ENCODE measurements at places on chromosomes 5 and 9. TPM values are rescaled to one million over a fixed set of nuclear protein-coding genes. Genes with fewer than 3 reads are reported as not detected.

The SCGB3A2 gene
- total RNA-seq = not detected

GRCh38 chr9:126325821-126326220 lies 808 bp upstream of the MVB12B start:
- peak overlapping the region; percentile 90 for H3K4me3 ChIP-seq
- H3K36me3 ChIP-seq = no peaks in the 10 kb centered on the region
- peaks cover 33% of the 10 kb centered on the region for H3K4me1 ChIP-seq
- H3K27ac ChIP-seq = peak overlapping the region; percentile 82
- H3K27me3 ChIP-seq = no peaks in the 10 kb centered on the region

- no peak overlapping the region for H3K4me3 ChIP-seq
- H3K36me3 ChIP-seq = no peaks in the 10 kb centered on the region
- peaks cover 3% of the 10 kb centered on the region for H3K4me1 ChIP-seq
- H3K27me3 ChIP-seq = peaks cover 40% of the 10 kb centered on the region
- H3K27ac ChIP-seq = no peak overlapping the region
- no peak for DNase-seq
These were observed 151.9 kb upstream of the CLINT1 start for GRCh38 chr5:158010831-158011230.

DNA sequence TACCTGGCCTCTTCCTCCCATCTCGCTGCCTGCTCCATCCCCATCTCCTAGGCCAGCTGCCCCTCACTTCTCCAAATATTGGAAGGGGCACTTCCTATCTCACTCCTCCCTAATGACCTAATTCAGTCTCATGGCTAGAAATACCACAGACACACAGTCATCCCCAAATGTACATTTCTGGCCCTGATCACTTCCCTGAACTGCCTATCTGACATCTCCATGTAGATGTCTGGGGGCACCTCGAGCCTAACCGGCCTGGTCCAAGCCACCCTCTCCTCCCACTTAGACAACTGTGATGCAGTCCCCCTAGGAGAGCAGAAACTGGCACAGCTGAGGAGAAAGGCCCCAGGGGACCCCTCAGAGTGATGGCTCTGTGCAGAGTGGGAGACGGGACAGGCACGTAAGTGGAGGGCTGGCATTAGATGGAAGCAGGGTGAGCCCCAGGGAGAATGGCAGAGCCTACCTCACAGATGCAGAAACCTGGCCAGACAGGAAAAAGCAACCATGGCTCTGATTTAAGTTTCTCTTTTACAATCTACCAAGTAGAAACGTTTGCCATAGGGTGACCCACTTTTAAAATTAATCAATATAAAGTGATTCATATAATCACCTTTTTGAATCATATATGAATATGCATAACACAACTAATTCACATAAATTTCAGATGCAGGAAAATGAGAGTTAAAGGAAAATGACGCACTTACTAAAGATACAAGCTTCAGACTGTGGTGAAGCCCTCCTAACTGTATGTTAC lies 22.1 kb downstream of the CAMSAP1 start:
- DNase-seq = no peak
- peak overlapping the region; percentile 97 for H3K27ac ChIP-seq
- peak overlapping the region; percentile 96 for H3K4me3 ChIP-seq
- no peaks in the 10 kb centered on the region for H3K27me3 ChIP-seq

DNA sequence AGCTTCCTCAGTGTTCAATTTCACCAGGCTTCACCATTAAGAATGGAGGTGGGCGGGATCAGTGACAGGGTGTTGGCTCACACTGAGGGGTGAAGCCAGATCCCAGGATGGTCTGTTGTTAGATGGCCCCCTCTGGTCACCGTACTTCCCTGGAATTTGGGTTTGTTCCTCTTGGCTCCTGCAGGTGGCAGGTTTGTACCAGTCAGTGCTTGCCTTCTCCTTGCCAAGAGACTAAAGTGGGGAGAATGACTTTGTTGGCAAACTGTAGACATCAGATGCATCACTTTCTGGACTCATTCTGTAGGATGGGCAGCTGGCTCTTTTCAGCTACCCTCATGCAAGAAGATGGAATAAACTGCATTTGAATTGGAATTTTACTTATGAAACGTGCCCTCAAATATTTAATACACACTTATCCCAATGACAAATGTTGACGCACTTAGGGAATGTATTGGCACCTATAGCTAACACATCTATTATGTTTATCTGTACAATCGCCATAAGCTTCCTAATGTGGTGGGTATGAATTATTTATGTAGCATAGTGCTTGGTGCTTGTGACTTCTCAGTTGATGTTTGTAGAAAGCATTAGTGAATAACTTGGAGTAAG lies 31.4 kb upstream of the ANKRD55 start:
- no peaks in the 10 kb centered on the region for H3K36me3 ChIP-seq
- DNase-seq = no peak
- peaks cover 3% of the 10 kb centered on the region for H3K4me1 ChIP-seq
- H3K4me3 ChIP-seq = no peak overlapping the region

Data from T-helper 17 cell (primary cell).